ENCODE measurements at places on chromosomes 13 and 19. TPM values are rescaled to one million over a fixed set of nuclear protein-coding genes. Genes with fewer than 3 reads are reported as not detected.

Gene IPO5
- total RNA-seq = 302 TPM

Gene MYH14
- 0.82 TPM for total RNA-seq

Gene HSPH1
- 77.5 TPM for total RNA-seq

Gene TMC4
- total RNA-seq = not detected

Gene GPATCH1
- total RNA-seq = 15.5 TPM

Gene COL5A3
- total RNA-seq = 0.82 TPM
